ENCODE measurements at places on chromosomes 7 and 10. TPM values are rescaled to one million over a fixed set of nuclear protein-coding genes. Genes with fewer than 3 reads are reported as not detected.
A peak's percentile ranks its signal among the peaks of the same experiment; 100 is the strongest.

DNA sequence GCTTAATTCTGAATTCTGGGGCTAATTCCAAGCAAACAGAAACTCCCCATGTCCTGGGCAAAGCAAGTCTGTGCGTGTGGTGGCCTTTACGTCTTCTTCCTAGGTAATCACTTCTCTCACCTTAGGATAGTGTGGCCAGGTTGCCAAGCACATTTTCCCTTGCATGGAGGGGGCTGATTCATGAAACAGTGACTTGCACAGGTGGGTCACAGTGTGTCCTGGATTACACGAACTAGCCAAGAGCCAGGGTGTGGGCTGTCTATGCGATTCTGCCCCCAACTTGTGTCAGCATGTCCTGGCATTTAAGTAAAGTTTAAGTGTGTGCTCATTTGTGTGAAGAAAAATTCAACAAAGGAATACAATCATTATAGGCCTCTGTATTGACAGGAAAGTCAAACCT, 18.5 kb upstream of the SEM1 start:
- DNase-seq: no peak

- DNase-seq: no peak
Measured at GRCh38 chr7:28157831-28158416, 22.7 kb downstream of the JAZF1 start.

Gene PPP1R3A
- not detected for total RNA-seq

Gene CFAP43
- total RNA-seq: 23.8 TPM

DNA sequence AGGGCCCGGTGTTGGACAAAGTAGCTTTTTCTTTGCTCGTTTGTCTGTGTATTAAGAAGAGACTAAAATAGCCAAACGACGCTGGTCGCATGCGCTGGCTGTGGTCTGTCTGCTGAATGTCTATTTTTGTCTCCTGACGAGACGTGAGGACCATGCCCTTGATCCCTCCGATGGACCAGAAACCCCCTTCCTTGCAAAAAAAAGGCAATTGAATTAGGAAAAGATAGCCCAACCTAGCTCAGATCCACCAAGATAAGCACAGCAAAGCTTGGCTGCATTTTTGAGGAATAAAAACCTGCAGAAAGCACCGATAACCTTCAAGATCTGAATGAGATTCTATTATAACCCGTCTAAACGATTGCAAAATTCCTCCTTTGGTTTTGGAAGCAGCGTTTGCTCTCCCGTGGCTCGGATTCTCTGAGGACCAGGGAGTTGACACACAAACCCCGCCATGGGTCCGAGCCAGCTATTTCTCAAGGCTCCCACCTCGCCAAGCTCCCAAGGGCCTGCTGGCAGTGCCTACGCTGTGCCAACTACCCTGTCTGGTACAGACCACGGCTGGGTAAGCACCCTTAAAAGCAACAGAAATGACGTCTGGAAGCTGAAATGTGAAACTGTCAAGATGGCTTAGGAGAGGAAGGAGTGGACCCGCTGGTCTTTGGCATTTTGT, 17.7 kb upstream of the TTYH3 start:
- peak; percentile 68 for DNase-seq

Gene NPM3
- total RNA-seq: 18.3 TPM

DNA sequence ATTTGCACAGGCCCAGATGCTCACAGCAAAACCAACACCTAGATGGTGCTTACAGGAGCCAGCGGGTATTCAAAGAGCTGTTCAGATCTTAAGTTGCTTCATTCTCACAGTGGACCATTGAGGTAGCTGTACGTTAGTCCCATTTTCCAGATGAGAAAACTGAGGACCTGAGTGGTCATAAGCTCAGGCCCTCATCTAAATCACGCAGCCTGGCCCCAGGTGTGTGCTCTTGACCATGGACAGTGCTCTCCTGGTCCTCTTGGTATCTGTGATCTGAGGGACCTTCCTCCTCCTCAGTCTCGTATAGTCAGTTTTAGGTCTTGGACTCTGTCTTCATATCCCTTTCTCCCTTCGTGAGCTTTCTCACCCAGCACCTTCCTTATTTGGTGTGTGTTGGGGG, 43.7 kb downstream of the HTRA1 start:
- no peak for DNase-seq

GRCh38 chr7:109136893-109137292, 567.2 kb downstream of the DNAJB9 start:
- no peak for DNase-seq

DNA sequence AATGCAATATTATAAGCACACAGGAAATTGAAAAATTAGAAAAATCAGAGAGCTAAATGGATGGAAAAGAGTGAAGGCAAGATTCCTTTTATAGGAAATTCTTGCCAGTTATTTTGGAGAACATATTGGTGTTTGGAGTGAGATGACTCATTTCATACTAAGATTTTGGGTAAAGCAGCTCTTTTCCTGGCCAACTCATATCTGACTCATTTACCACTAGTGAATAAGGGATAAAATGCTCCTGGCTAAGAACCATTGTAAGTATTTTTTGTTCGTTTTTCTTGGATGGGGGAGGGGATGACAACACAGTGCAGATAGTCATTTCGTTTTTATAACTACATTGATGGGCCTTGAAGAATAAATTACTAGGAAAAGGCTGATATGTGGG, 139.3 kb downstream of the TWIST1 start:
- DNase-seq: no peak

DNA sequence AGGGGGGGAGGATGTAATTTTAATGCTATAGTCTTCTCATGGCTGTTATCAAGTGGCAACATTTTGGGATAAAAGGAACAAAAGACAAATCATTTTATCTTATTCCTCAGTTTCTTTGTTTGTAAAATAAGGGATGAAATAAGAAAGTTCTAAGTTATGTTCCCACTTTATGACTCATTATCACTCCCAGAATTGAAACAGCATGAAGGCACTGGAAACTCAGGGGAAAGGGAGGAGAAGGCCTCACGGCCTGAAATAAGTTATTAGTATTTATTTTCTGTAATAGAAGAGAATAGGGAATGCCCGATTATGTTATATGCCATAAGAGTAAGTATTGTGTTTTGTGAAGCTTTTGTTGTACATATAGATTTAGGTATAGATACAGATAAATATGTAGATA, 85.0 kb upstream of the NAMPT start:
- DNase-seq: no peak

DNA sequence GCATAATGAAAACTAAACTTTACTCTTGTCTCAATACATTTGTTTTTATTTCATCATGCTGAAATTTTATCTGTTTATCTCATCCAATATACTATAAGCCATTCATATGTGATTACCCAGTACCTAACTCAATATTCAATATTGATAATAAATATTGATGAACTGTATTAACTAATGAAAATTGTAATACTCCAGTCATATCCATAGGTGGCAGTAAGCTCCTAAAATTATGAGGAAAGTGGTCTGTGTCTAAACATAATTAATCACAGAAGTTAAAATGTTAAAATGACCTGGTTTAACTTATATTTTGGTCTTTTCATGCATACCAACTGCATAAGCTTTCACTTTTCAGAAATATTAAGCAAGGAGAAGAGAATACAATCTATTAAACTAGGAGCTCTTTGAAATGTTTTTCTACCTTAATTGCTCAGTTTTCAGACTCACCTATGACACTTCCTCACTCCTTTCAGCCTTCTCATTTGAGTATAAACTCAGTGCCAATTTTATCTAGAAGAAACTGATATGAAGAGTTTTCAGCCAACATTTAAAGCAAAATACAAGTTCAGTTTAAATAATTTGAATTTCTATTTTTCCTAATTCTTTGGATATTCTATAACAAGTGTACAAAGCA, 30.5 kb upstream of the VWDE start:
- DNase-seq: no peak

Gene SH2D4B
- 1.4 TPM for total RNA-seq

Gene AOC1
- 0.26 TPM for total RNA-seq
